T-helper 2 cell treated with Interferon-gamma antibody and Interleukin-4, amounts not matched to agents 100 ng/mL and 5 ng/mL, for 36 hours (primary cell): ENCODE measurements at places on chromosomes 12 and 14. TPM values are rescaled to one million over a fixed set of nuclear protein-coding genes. Genes with fewer than 3 reads are reported as not detected.

HOXC12 gene
- not detected in 2 replicates for total RNA-seq

GALC gene
- total RNA-seq, result 16.3 and 17.0 TPM in 2 replicates

GLIPR1L1 gene
- total RNA-seq, result not detected in 2 replicates

SART3 gene
- 78.3 and 84.4 TPM in 2 replicates for total RNA-seq

SERPINA10 gene
- total RNA-seq, result not detected in 2 replicates

HOXC11 gene
- total RNA-seq, result not detected in 2 replicates

PLEKHH1 gene
- total RNA-seq, result 0.61 and 0.64 TPM in 2 replicates

TROAP gene
- 77.6 and 79.0 TPM in 2 replicates for total RNA-seq

EPYC gene
- total RNA-seq, result not detected in 2 replicates

ITGB7 gene
- 742 and 770 TPM in 2 replicates for total RNA-seq

EIF2S3B gene
- total RNA-seq, result 0.25 and 1.0 TPM in 2 replicates

FAM216A gene
- total RNA-seq, result 19.7 and 20.1 TPM in 2 replicates

SCYL2 gene
- total RNA-seq, result 32.0 and 37.7 TPM in 2 replicates

RASAL1 gene
- 0.09 and 0.14 TPM in 2 replicates for total RNA-seq

SDR9C7 gene
- not detected in 2 replicates for total RNA-seq

ADGRD1 gene
- total RNA-seq, result 0.50 and 0.61 TPM in 2 replicates

KRT83 gene
- total RNA-seq, result not detected in 2 replicates

NTF3 gene
- not detected in 2 replicates for total RNA-seq

AHNAK2 gene
- total RNA-seq, result 0.05 TPM in 1 of 2 replicates, not detected in the other

PTHLH gene
- not detected in 2 replicates for total RNA-seq

ACTN1 gene
- total RNA-seq, result 95.3 and 98.6 TPM in 2 replicates

AMHR2 gene
- total RNA-seq, result 0.14 TPM in 1 of 2 replicates, not detected in the other

DTX1 gene
- not detected in 2 replicates for total RNA-seq

GPRC5A gene
- total RNA-seq, result 0.02 TPM in 1 of 2 replicates, not detected in the other

STYK1 gene
- 0.32 and 1.7 TPM in 2 replicates for total RNA-seq

IQSEC3 gene
- 0.11 and 0.39 TPM in 2 replicates for total RNA-seq

CCDC184 gene
- total RNA-seq, result not detected in 2 replicates

TOX4 gene
- 72.4 and 73.3 TPM in 2 replicates for total RNA-seq

WASHC3 gene
- total RNA-seq, result 53.3 and 59.1 TPM in 2 replicates

IKBIP gene
- 23.6 and 24.2 TPM in 2 replicates for total RNA-seq

KRT6C gene
- not detected in 2 replicates for total RNA-seq
